Left ventricle myocardium superior (tissue), 1 donor: ENCODE measurements at places on chromosomes 13 and 19. TPM values are rescaled to one million over a fixed set of nuclear protein-coding genes. Genes with fewer than 3 reads are reported as not detected.

DNA sequence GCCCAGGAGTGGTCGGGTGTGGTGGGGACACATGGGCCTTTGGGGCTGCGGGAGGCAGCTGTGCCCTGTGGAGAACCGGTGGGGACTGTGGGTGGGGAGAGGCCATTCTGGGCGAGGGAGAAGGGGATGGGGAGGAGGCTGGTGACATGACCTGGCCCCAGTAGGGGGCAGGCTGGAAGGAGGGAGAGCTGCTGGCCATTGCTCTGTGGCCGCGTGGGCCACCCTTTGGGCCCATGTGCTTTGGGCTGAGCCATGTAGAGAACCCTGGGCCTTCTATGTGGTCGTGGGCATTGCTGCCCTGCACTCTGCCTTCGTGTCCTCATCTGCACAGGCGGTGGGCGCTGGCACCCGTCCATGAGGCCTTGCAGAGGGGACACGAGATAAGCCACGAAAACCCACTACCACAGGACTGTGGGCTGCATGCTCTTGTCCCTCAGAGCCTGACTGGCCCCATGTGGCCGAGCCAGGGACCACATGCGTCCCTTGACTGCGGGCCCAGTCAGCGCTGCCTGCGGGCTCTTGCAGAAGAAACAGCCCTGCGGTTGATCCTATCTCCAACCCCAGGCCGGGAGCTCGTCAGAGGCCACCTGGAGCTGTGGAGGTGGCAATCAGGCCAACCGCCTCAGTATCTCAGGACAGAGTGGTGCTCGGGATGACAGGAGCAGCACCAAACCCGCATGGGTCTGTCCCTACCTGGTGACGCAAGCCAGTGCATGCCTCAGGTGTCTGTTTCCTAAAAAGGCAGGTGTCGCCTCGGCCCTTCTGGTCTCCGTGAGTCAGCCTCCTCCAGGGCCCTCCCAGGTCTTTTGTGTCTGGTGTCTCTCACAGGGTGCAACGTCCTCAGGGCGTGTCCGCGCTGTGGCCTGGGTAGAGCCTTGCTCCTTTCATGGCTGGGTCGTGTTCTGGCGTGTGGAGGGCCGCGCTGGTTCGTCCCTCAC lies 14.3 kb downstream of the FZR1 start:
- DNase-seq: no peak

DNA sequence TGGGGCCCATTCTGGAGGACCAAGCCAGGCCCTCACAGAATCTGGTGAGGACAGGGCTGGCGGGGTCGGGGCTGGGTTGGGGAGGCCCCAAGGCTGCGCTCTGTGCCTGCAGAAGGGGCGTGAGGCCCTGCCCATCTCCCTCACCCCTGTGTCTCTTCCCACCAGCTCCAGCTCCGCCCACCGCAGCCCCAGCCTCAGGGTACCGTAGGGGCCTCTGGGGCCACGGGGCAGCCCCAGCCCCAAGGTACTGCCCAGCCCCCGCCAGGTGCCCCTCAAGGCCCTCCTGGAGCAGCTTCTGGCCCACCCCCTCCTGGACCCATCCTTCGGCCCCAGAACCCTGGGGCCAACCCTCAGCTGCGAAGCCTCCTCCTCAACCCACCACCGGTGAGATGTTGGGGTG lies 15.4 kb upstream of the PTOV1 start:
- no peak for DNase-seq

DNA sequence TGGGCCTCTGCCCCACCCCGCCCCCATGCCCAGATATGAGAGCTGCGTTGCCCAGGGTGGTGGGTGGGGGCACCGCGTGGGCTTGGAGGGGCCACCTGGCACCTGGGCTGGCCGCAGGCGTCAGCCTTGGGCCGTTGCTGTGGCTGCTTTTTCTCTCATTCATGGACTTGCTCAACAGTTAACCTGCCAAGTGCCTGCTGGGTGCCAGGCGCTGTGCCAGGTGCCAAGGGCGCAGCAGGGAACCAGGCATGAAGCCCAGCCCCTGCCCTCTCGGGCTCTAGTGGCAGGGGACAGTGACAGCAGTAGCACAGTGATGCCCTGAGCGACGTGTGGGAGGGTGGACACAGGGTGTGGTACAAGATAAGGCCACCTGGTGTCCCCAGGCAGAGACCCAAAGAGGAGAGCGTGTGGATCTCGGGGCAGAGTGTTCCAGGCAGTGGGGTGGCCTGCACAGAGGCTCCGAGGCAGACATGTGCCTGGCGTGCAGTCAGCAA lies 28.1 kb downstream of the DHX34 start:
- DNase-seq: peak; percentile 89

GRCh38 chr13:41746259-41746658 lies 214.7 kb downstream of the VWA8 start:
- DNase-seq: no peak

GRCh38 chr19:554817-555216 lies 11.0 kb downstream of the GZMM start:
- no peak for DNase-seq

DNA sequence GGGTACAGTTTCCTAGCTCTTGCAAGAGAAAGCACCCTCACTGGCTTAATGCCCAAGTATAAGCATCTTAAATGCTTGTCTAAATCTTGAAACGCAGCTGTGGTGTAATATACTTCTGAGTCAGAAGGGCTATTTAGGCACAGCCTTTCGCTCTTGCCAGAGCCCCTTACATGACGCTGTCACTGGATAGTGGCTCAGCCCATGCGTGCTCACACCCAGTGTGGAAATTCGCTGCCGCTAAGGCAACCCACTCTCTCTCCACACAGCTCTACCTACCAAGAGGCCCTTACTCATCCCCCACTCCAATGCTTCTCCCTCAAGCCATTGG lies 24.0 kb downstream of the UQCRFS1 start:
- no peak for DNase-seq

GRCh38 chr19:30666301-30666803 lies 294.2 kb downstream of the ZNF536 start:
- peak; percentile 66 for DNase-seq

DNA sequence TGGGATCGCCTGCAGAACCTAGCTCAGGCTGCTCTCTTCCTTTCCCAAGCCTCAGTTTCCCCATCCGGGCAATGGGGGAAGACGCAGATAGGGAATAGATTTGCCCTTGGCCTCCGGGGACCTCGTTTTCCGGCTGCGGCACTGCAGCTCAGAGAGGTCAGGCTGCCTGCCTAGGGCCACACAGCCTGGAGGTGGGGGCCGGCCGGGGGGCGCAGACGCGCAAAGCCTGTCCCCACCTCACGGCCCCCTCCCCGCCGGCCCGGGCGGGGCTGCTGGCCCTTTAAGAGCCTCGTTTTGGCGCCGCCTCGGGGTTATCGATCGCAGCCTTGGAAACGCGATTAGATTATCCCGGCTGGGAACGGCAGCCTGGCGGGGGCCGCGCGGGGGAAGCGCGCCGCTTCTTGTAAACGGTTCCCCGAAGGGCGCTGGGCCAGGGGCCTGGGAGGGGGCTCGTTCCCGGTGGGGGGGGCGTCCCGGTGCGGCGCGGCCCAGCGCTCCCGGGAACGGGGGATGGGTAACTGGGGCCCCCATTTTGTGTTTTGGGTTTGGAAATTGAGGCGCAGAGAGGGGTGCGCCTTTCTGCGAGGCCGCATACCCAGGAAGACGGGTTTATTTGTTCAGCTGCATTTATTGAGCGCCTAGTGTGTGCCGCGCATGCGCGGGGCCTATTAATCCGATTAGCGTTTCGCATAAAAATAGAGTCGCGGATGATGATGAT lies 23.4 kb upstream of the TCF3 start:
- DNase-seq: no peak

DNA sequence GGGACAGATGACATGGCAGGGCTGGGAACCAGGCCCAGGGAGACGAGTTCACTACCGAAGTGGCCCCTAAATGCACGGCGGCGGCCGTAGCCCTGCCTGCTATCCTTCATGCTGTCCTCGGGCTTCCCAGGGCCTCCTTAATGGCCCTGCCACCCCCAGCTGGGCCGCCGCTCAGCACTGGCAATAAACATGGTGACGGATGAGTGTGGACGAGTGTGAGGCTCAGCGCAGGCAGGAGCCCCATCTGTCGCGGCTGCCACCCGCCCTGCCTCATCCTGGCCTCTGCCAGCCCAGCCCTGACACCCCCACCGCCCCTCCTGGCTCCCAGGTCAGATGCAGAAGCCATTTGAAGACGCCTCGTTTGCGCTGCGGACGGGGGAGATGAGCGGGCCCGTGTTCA lies 13.6 kb downstream of the PIN1 start:
- DNase-seq: no peak

DNA sequence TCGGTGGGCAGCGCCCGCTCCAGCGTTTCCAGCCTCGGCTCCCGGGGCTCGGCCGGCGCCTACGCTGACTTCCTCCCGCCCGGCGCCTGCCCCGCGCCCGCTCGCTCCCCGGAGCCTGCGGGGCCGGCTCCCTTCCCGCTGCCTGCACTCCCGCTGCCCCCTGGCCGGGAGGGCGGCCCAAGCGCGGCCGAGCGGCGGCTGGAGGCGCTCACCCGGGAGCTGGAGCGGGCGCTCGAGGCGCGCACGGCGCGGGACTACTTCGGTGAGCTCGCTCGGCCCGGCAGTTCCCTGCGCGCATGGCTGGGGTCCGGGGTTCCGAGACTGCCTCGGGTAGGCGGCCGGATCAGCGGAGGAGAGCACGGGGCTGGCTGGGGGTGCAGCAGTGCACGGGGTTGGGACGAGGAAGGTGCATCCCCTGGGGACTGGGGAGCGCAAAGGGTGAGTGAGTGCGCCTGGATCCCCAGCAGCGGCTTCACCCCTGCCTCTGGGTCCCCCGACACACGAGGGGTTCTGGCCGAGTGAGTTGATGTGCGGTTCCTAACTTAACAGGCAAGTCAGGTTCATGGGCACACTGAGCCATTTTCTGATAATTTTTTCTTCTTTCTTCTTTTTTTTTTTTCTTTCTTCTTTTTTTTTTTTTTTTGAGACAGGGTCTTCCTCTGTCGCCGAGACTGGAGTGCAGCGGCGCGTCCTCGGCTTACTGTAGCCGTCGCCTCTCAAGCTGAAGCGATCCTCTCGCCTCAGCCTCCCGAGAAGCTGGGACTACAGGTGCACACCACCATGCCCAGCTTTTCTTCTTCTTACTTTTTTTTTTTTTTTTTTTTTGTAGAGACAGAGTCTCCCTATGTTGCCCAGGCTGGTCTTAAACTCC lies 1.1 kb downstream of the WTIP start:
- DNase-seq: peak; percentile 67

GRCh38 chr19:13885826-13886365 lies 9.0 kb downstream of the NANOS3 start:
- no peak for DNase-seq

DNA sequence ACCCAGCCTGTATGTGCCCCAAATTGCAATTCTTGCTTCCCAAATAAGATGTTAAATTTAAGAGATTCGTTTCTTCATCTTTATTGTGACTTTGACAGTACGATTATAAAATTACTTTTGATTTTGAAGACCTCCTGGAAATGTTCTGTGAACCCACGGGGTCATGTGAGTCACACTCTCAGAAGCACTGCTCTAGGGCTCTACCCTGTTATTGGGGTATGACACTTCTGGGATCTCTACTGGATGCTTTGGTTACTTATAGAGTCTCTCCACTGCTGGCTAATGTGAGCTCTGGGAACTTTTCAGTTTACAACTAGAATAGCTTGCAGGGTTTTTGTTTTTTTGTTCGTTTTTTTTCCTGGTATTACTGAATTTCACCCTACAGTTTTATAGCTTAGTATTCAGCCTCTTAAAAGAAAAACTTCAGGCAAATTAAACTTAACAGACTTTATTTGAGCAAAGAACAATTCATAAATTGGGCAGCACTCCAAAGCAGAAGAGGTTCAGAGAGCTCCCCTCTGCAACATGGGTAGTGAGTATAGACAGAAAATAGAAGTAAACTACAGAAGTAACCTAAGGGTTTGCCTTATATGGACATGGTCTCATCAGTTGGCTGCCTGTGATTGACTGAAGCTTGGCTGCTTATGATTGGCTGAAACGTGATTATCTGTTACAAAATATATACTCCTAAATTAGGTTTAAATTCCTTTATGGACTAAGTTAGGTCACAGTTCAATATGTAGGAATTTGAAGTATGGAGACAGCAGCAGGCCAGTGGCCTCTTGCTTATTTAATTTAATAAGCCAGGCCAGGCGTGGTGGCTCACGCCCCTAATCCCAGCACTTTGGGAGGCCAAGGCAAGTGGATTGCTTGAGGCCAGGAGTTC lies 28.5 kb upstream of the PSPC1 start:
- no peak for DNase-seq

ZNF628 gene
- 6.4 TPM for total RNA-seq

ZSCAN4 gene
- not detected for total RNA-seq

HNRNPL gene
- total RNA-seq: 171 TPM

C19orf81 gene
- total RNA-seq: 2.7 TPM
